ENCODE measurements at places on chromosomes 2 and 18.
A peak's percentile ranks its signal among the peaks of the same experiment; 100 is the strongest.

DNA sequence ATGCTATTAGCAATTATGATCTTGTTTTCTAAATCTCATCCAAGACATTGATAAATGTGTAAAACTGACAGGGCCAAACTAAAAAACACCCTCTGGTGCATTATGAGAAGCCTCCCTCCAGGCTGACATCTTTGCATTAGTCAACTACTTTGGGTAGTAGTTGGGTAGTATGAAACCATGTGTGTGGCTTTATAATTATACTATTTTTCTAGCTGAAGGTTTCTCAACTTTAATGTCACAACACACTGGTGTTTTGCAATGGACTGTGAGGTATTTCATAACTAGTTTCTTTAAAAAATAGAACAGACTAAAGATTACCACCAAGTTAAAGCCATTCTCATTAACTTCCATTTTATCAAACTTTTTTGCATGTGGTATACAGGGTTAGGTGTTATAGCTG is 73.1 kb upstream of the RBMS1 start:
- DNase-seq: no peak

DNA sequence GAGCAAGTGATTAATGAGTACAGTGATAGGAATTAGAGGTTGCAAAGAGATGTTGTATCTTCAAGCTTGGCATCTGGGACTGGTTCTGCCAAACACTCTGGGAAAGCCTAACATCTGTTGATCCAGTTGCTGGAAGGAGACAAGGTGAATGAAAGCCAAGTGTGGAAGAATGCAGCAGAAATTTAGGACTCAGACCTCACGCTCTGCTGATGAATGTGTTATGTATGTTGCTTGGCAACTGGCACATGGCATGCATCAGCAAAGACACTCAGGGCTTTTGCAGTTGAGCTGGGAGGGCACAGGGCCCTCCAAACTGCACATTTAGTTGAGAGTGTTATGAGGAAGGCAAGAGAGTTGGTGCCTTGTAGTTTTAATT is 105.5 kb downstream of the COLEC12 start:
- no peak for DNase-seq

DNA sequence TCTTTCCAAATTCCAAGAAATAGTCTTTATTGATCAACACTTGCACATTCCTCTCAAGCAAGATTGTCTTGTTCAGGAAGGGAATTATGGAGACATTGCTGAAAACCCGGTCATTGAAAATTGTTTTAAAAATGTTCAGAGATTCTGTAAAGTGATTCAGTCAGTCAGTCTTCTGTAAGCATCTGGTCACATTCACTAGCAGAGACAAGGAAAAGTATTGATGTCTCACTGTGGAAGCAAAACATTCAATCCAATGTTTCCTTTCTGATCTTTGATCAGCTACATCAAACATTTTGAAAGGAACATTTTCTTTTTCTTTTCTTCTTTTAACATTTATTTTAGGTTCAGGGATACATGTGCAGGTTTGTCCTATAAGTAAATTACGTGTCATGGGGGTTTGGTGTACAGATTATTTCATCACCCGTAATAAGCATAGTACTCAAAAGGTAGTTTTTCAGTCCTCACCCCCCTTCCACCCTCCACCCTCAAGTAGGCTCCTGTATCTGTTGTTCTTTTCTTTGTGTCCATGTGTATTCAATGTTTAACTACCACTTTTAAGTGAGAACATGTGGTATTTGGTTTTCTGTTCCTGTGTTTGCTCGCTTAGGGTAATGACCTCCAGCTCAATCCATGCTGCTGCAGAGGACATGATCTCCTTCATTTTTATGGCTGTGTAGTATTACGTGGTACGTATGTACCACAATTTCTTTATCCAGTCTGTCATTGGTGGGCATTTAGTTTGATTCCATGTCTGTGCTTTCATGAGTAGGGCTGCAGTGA is 61.2 kb downstream of the CTNNA2 start:
- no peak for DNase-seq

DNA sequence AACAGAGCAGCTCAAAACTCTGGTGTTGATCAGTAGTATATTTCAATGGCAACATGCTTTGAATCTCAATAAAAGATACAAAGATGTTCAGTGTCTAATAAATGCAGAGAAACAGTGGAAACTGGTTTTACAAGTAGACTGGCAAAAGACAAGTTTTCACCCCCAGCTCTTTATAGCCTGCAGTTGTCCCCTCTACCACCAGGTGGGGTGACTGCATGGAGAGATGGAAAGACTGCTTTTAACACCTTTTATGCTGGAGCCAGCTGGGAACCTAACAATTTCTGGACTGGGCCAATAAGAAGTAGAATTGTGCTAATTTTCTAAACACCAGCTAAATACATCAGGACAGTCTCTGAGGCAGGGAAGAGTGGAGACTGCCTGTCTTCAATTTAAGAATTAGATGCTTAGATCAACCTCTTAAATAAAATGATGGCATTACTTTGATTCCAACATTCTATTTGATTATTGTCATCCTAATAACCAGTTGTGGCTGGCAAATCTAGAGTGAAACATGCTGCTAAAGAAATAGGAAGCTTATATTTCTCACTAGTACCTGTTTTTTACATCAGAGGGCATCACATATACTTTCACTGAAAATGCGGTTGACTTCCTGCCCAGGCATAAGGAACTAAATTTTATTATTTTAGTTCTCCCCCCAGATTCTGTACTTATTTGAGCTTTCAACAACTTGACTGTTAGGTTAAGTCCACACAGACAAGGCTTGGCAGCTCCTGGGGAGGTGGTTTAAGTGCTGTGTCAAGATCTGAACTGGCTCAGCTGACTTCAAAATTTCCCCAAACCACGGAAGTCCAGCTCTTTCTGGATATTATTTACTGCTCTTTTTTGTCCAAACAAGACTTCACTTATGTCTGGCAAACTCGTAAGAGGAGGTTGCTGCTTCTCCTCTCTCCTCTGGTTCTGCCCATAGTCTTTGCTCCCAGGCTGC is 140.5 kb downstream of the TPGS2 start:
- no peak for DNase-seq

- no peak for DNase-seq
Measured at GRCh38 chr2:174633623-174633930, 36.0 kb upstream of the WIPF1 start.

DNA sequence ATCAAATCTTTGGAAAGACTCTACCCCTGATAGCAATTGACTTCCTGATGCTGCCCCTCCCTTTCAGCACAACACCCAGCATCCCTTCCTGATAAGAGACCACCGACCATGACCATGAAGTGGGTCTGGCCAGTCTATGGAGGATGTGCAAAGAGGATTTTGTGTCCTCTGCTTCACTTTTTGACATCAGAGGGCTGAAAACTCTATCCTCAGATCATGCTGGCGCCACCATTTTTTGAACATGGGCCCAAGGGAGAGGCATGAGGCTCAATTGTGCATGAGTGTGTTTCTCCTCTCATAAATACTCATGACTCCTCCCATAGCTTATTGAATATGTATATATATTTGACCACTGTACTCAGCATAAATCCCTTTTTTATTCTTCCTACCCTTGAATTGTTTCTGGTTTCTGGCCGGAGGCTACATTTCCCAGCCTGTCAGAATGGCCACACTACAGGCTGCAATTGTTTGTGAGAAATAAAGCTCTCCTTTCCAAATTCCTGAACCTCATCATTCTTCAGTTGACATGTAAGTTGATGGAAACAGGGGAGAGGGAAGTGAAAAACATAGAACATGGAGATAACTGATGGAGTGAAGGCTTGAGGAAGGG is 314.1 kb downstream of the MYCN start:
- DNase-seq: no peak

- DNase-seq: no peak
Measured at GRCh38 chr2:239508261-239508660, 107.4 kb upstream of the HDAC4 start.

GRCh38 chr2:59986511-59986910 is 566.9 kb downstream of the BCL11A start:
- no peak for DNase-seq

DNA sequence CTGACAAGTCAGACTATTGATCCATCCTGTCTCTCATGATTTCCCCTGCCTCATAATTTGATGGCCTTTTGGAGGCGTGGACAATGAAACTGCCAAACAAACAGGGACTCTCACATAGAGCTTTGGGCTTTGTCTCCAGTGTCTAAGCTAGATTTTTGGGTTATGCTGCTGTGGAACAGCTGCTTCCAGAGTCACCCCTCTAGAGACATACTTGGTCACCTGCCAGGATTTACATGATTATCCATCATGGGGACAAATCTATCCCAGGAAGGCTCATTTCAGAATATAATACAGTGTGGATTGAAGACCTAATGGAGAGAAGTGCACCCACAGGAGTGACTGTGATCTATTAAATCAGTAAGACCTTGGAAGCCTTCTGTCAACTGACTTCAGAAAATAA is 159.6 kb downstream of the SLC8A1 start:
- no peak for DNase-seq

DNA sequence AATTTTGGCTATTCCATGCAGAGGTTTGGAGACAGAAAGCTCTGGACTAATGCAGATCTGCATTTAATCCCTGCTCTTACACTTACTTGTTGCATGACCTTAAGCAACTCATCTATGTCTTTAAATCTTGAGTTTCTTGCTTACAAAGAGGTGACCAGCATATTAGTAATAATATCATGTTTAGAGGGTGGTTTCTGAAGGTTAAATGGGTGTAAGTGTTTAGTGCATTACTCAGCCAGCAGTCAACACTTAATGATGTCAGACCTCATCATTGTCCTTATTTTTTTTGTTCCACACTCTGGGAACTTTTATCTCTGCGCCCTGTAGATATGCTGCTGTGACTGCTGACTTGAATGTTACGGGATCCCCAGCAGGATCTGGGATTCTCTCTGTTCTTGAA is 1.7 kb downstream of the IL1RL1 start:
- no peak for DNase-seq

DNA sequence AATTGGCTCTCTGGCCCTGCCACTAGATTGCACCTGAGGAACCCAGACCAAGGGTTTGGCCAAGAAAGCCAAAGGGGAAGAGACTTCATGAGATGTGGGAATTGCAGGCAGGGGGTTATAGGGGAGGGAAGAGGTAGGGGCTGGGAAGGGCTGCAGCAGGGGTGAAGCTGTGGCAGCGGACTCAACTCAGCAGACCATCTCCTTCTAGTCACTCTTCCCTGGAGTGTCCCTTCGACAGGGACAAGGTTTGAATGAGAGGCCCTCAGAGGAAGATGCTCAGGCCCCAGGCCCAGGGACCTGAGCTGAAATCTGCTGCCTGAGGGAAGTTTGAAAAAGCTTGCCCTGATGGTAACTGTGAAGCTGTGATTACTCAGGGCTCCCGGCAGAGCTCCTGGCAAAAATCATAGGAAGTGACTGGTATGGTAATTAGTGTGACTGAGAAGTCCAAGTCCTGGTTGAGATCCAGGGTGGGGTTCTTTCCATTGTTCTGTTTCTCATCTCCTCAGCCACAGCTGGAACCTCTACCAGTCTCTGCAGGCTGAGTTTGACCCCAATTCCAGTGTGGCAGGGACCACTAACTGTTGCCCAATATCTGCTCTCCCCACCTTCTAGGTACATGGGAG is 300.9 kb downstream of the CYP26B1 start:
- DNase-seq: no peak

GRCh38 chr2:148876595-148877402 is 1.8 kb downstream of the KIF5C start:
- no peak for DNase-seq

DNA sequence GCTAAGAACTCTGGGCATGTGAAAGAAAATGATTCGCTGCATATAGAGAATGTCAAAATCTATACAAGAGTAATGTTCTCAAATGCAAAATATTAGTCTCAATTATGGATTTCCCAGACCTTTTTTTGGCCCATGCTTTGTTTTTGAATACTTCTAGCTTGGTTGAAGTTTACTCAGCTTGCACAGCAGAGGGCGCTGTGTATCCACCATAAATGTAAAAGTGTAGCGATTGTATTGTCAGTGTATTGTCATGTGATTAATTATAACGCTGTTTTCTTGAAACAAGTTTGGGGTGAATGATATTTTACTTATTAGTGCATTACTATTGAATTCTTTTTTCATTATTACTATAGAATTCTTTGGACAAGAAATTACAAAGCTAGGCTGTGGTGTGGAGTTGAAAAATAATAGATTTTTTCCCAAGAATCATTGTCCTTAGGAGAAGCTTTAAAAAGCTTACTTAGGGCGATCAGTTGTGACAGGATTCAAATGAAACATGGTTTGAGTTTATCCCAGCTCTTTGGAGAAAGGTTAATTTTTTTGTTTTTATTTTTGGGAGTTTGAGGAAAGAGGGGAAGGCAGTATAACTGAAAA is 98.3 kb downstream of the PIK3C3 start:
- peak; percentile 29 for DNase-seq

GRCh38 chr18:70154591-70155194 is 50.8 kb downstream of the RTTN start:
- no peak for DNase-seq

- no peak for DNase-seq
Measured at GRCh38 chr2:210337159-210337558, 22.2 kb upstream of the MYL1 start.

DNA sequence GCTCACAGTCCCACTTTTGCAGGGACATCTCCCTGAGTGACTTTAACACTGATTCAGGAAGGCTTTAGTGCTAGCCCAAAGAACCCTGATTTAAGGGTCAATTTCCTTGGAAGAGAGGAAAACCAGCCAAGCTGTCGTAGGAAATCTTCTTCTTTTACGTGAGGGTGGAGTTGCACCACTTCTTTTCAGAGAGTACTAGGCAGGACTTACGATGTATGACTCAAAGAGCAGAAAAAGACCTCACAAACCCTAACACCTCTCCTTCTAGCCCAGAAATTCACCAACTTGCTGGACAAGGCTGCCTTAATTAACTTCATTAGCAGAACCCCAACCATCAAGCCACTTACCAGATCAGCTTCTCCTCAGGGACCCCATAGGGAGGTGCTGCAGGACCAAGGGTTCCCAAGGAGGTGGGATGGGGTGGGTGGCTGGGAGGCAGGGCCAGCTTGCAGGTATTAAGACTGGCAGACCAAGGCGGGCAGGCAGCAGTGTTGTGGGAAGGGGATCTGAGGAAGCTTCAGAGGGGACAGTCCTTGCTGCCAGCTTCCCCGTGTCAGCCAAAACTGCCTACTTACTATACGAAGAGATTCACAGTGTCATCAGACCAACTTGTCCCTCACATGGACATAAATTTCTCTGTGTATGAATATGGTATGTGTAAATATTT is 6.7 kb downstream of the SERPINB2 start:
- DNase-seq: no peak

- no peak for DNase-seq
Measured at GRCh38 chr2:100853909-100854810, 34.2 kb downstream of the NPAS2 start.

DNA sequence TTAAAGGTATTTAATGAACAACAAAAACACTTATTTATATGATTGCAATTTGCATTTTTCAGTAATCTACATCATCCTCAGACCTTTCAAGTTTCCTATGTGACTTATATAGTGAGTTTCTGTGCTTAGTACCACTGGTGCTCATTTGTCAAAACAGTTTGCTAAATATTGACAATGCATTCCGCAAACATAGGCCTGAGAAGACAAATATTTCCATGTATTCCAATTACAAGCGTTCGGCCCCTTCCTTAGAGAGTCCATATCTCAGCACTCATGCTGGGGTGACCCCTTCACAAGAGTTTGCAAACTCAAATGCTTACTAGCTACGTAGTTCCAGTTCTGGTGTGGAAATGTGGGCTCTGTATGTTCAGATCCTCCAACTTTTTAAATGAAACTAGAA is 56.1 kb downstream of the SRD5A2 start:
- no peak for DNase-seq
